ENCODE measurements at places on chromosomes 11 and 22.

GRCh38 chr11:37353192-37353591 is 755.2 kb upstream of the RAG2 start:
- DNase-seq: no peak

DNA sequence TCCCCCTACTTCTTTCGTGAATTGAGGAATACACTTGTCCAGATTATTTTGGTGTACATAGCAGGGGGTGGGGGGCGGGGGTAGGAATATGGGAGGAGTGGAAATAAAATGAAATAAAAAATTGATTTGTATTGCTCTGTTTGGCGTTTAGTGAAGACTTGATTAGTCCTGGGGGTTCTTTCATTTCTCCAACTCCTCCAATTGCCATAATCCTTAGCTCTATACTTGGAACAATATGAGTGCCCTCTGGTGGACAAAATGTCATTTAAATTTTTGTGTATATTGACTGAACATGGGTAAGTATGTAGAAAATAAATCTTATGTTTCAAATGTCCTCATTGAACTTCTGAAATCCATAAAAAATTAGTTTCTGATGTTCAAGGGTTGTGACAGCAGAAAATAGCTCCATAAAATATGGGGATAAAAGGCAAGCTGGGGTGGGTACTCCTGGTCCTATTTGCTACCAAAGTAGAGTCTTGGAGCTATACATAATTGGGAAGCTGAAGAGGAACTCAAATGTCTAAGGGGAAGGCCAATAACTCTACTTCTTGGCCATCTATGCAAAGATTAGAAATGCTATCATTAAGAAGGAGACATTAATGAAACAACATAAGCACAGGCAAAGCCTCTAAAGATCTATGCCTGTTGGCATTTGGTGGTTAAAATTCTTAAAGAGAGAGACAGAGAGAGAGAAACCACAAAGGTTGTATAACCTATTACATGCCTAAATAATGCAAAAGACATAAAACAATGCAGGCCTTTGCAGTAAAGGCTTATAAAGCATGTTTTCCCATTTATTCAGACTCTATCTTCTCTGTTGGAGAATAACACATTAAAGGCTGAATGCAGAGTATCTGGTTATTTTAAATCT is 421.6 kb downstream of the METTL15 start:
- peak; percentile 74 for DNase-seq

DNA sequence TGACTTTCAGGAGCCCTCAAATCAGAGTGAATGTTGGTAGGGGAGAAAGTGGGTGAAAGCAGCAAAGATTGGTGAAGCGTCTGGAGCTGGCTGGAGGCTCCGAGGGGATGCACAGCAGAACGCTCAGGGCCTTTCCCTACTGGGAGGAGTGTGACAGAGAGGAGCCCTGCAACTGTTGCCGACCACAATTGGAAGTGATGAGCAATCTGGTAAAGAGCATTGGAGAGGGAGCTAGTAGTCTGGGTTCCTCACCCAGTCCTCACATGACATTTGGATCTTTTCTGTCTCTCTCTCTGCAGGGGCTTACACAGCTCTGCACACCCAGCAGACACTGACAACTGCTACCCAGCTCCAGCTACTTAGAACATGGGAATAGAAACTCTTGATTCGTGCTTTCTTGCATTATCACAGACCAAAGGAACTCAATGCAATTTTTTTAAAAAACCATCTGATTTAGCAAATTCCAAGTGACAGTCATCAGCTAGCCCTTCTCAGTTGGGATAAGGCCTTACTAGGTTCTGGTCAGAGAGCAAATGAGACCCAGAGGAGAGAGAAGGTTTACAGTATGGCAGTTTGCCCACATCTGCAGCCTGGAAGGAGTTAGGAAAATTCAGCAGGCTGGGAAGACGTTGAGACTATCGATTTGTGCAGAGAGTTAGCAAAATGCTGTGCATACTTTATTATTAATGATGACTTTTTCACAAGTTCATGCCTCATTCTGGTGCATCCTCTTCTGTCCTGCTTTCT is 278.0 kb upstream of the PLET1 start:
- no peak for DNase-seq

GRCh38 chr11:27420722-27421572 is 51.6 kb downstream of the LGR4 start:
- DNase-seq: no peak

DNA sequence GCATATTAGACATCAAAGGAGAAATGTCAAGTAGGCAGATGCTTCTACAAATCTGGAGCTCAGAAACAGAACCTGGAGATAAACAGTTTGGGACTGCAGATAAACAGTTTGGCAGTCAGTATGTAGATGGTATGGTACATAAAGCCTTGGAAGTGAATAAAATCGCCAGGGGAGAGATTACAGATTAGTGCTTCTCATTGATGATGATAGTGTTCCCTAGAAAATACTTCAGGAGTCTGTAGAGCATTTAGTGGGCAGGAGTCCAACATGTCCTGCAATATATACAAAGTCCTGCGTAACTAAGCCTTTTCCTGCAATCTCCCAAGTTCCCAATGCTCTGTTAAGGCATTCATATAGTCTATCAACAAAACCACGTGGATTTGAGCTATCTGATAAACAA is 35.2 kb downstream of the NARS2 start:
- no peak for DNase-seq

DNA sequence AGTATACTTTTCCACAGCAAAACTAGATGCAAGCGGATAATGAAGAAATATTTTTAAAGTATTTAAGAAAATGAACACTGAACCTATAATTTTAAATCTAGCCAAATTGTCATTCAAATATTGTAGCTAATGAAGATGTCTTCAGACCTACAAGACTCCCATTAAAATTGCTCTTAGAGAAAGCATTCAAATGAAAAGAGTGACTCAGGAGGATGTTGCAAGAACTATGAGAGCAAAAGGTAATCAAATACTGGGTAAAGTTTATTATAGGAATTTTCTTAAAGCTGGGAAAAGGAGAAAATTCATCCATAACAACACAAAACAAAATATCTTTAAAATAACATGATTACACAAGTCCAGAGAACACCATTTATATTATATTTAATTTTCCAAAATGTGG is 5.4 kb upstream of the POU2AF1 start:
- DNase-seq: no peak

DNA sequence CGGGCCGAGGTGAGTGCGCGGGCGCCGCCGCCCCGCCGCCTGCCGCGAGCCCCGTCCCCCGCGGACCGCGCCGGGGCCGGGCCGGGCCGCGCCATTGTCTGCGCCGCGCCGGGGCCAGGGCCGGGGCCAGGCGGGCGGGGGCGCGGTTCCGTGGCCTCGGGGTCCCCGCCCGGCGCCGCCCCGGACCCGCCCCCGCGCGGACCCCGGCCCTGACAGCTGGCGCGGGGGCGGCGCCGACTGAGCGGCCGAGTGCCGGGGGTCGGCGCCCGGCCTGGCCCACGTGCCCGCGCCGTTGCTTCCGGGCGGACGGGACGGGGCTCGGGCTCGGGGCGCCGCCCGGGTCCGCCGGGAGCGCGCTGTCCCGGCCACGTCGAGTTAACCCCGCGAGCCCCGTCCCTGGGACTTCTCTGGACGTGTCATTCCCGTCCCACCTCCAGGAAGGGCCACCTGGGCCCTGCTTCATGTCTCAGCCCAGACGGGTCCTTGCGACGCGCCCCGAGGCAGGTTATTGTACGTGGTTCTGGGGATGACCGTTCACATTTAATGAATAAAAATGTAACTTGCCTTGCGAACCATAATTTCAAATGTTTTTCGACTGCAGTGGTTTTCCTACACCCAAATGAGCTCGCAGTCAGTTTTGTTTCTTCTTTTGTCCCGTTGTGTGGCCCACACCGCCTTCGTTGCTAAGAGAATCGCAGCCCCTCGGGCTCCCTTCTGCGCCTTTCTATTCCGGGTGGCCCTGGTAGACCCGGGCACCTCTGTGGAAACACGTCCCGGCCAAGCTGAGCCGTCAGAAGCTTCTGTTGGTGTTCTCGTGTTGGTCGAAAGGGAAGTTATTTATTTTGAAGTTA is 562 bp downstream of the ZBED4 start:
- peak; percentile 57 for DNase-seq

- DNase-seq: peak; percentile 33
Measured at GRCh38 chr11:13012056-13012661, 3.0 kb downstream of the RASSF10 start.

- peak; percentile 32 for DNase-seq
Measured at GRCh38 chr11:106021181-106021966, 666 bp downstream of the MSANTD4 start.

GRCh38 chr11:4804280-4804679 is at the start of gene OR52R1:
OR52R1 (minus strand) TSS chr11:4804380; CDS start chr11:4804380, 0 bp downstream.
- no peak for DNase-seq

DNA sequence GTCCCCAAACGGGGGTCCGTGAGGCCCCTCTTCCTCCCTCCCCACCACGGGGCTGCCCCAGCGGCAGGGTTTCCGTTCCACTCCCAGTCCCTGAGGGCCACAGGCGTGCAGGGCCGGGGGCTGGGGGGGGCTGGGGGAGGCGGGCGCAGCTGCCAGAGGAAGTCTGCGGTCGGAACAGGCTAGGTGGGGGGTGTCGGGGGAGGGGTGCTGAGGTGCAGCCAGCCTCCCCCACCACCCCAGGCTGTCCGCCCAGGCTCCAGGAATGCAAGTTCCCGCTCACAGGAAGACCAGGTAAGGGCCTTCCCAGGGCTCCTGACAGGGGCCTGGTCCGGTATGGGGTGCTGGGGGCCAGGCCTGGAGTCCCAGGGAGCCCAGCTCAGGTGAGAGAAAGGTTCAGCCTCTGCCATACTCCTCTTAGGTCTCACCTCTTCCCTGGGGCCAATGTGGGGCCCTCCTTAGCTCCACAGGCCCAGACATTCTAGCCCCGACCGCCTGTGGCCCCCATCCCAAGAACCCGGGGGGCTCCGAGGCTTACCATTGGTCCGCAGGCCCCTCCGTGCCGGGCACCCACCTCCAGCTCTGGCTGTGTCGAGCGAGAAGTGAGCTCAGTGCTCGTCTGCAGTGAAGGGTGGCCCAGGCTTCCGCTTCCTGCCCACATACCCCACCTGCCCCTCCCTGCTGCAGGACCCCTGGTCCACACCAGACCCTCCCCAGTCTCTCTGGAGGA is at the start of gene PTPRCAP:
Gene PTPRCAP, minus strand, starts transcription at position 601 of the 727 bp plus-strand sequence. Its CDS starts 63 bp downstream, at position 538.
- peak; percentile 62 for DNase-seq

GRCh38 chr22:46500201-46500600 is 37.2 kb downstream of the CELSR1 start:
- peak; percentile 94 for DNase-seq

DNA sequence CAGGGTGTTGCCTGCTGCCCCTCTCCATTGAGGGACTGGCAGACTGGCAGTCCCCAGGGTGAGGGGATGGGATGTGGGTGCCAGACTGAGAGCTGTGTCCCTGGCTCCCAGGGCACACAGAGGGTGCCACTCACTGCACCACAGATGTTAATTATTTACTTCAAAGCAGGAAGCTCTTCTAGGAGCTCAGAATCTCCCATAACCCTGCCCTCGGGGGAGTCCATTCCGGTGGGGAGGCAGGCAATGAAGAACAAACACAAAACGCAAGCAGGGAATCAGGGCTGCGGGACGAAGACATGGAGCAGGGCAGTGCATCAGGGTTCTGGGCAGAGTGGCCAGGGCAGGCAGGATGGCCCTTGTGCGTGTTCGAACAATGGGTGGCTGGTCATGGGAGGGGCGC is 24.4 kb upstream of the FLRT1 start:
- DNase-seq: no peak

DNA sequence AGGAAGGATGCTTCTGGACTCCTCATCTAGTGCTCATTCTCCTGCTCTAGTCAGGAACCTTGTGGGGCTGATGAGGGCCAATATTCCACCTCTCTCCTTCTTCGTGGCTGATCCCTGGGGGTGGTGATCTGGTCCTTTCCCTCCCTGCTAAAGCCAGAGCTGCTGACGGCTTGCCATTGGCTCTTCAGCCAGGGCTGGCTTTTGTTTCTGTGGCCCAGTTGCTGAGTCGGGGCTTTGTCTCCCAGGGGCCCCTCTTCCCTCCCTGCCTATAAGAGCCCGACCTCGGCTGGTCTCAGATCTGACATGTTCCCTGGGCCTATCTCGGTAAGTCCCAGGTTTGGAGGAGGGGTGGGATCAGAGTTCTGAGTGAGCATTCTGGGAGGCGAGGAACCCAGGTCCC is at the start of gene CRYBA4:
Gene CRYBA4, plus strand, starts transcription at position 301 of the 400 bp plus-strand sequence. CDS start 634 bp downstream, outside the sequence.
- no peak for DNase-seq

- DNase-seq: no peak
Measured at GRCh38 chr11:45810431-45811108, 5.6 kb downstream of the SLC35C1 start.

GRCh38 chr11:115500547-115501501 is 3.4 kb downstream of the CADM1 start:
- DNase-seq: peak; percentile 27
